Activated T-helper 1 cell treated with Interleukin-2 at 50 U/mL for 16 hours (primary cell): ENCODE measurements at places on chromosomes 11 and 22.

GRCh38 chr11:64103277-64103985 is 62.5 kb downstream of the MACROD1 start:
- DNase-seq: no peak

GRCh38 chr11:65634440-65634839 is 3.5 kb upstream of the SIPA1 start:
- DNase-seq: no peak

DNA sequence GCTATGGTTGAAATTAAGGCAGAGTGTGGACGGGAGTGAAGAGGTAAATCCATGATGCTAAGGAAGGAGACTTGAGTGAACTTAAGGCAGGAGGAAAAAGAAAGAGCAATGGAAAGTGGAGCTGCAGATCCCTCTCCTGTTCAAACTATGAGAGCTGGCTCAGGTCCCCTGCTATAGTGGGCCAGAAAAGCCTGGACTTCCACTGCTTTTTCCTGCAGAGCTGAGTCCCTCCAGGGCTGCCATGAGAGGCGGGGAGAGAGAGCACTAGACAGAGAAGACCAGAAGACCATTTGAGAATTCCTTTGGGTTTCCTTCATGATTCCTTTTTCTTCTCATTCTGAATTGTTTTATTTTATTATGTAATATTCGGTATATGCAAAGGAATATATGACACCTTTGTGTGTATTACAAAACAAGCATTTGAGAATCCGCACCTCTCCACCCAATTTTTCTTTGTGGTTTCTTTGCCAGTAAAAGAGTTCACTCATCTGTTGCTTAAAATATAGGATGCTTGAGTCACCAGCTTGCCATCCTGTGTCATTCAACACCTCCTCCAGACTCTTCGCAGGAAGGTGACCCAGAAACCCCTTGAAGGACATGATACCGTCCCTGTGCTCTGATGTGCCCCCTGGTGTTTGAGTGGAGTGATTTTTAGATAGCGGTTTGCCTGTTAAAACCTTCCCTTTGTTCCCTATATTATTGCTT is 24.4 kb downstream of the SREBF2 start:
- DNase-seq: peak; percentile 35

DNA sequence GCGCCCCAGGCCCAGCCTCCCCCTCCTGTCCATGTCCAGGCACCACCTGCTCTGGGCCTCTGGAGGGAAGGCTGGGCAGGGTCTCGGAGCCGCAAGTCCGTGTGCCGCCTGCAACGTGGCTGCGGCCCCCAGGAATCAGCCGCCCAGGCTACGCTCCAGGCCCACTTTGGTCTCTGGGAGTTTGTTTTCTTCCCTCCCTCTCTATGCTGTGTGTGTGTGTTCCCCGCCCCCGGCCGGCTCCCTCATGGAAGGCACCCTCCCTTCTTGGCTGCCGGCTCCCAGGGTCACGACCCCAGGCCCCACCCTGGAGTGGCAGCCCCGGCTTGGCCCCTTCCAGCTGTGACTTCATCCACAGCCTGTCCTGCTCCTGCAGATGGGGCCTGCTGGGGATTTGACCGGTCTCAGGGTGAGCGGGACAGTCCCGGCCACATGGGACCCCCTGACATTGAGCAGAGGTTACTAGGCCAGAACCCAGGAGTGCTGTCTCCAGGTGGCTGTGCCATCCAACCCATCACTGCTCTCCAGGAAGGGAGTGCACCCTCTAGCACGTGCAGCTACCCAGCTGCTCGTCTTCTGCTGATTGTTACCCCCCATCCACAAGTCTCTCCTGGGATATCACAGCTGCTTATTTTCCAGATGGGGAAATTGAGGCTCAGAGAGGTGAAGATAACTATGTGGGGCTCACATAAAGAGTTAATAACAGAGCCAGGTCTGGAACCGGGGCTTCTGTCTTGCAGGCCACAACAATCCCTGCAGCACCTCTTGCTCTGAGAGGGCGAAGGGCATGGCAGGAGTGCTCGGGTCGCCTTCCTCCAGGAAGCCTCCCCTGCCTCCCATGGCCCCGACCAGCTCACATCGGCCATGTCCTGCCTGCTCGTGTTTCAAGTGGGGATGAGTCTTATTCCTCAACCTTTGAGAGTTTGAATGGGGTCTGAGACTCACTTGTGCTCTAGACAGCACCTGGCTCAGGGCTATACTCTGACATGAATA is 2.8 kb upstream of the LIF start:
- no peak for DNase-seq

GRCh38 chr11:64553554-64554201 is 37.3 kb upstream of the SLC22A12 start:
- DNase-seq: peak; percentile 19

GRCh38 chr22:43428005-43428485 is 16.2 kb downstream of the MPPED1 start:
- DNase-seq: no peak

DNA sequence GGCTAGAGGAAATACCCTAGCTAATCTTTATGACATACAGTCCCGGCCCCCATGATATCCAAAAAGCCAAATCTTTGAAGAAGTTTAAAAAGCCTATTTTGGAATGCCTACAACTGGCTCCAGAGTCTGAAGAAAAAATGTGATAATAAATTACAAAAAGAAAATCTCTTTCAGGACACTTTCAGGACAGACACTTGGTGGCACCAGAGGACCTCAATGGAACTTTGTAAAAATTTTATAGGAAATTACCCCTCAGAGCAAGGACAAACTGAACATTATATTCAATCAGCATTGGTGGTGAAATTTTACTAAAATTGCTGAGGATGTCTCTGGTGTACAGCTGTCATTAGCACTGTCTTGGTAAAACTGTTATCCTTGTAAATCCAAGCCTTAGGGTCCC is 81.0 kb downstream of the CCDC73 start:
- no peak for DNase-seq

GRCh38 chr11:107770551-107770951 is 58.7 kb upstream of the SLN start:
- no peak for DNase-seq

- no peak for DNase-seq
Measured at GRCh38 chr22:30436196-30436595, 10.6 kb downstream of the MTFP1 start.

- no peak for DNase-seq
Measured at GRCh38 chr11:119512369-119512768, 89.4 kb upstream of the THY1 start.

DNA sequence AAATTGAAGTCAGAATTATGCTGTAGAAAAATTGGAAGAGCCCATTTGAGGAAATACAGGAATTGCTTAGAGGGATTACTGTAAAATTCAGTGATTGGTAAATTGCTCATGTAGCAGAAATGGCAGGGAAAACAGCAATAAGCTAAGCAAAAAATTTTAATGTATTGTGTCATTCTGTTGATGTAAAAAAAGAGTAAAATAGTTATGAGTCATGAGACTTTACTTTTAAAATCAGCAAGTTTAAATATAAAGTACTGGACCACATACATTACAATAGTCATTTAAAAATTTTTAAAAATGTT is 10.4 kb downstream of the PDHX start:
- DNase-seq: no peak

DNA sequence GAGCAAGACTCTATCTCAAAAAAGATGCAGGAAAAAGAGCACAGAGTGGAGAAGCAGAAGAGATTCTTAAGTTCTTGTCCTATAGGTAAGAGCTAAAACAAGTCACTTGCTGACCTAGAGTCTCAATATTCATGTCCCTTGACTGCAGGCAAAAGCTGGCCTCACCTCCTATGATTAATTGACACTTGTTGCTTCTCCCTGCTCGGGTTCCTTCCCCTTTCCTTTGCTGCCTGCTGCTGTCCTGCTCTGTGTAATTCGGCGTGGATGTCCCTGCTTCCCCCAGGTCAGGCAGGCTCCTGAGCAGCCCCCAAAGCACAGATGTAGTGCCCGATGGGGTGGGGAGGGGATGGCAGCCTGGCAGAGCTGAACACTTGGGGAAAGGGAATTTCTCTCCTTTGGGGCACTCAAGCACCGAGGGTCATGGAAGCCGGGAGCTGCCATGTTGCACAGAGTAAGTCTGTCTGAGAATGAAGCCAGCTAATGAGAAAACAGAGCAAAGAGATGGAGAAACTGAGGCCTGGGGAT is 60.8 kb upstream of the NUP50 start:
- no peak for DNase-seq

DNA sequence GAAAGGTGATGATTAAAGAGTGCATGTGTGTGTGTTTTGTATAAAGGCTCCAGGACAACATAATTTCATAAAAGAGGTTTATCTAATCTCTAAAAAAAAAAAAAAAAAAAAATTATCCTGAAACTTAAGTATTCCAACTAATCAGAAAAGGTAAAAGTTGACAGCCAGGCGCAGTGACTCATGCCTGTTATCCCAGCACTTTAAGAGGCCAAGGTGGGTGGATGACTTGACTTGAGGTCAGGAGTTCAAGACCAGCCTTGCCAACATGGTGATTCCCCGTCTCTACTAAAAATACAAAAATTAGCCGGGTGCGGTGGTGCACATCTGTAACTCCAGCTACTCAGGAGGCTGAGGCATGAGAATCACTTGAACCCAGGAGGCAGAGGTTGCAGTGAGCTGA is 632.7 kb upstream of the CHORDC1 start:
- DNase-seq: no peak

GRCh38 chr11:6620636-6621035 is 1.4 kb upstream of the TPP1 start:
- DNase-seq: no peak

GRCh38 chr22:43996170-43996980 is 27.7 kb upstream of the PARVB start:
- peak; percentile 61 for DNase-seq

GRCh38 chr11:100543386-100543785 is 143.7 kb upstream of the ARHGAP42 start:
- DNase-seq: no peak

DNA sequence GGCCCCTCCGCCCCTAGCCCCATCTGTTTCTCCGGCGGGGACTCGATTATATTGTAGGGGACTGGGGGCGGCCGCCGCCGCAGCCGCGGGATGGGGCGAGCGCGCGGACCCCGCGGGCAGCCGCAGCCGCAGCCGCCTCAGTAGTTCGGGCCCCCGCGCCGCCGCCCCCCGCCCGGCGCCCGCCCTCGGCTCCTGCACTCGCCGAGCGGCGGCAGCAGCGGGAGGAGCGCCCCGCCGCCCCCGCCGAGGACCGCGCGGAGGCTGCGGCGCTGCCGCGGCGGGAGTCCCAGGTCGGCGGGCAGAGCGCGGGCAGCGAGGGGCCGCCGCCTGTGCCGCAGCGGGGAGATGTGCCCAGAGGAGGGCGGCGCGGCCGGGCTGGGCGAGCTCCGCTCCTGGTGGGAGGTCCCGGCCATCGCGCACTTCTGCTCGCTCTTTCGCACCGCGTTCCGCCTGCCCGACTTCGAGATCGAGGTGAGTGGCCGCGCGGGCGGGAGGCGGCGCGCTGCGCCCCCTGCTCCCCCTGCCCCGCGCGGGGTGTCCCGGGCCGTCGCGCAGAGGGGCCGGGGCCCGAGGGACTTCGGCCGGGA is at the start of gene CECR2:
CECR2 (plus strand) TSS at position 22 of the 587 bp plus-strand sequence; CDS start at position 346, 324 bp downstream.
- DNase-seq: no peak

DNA sequence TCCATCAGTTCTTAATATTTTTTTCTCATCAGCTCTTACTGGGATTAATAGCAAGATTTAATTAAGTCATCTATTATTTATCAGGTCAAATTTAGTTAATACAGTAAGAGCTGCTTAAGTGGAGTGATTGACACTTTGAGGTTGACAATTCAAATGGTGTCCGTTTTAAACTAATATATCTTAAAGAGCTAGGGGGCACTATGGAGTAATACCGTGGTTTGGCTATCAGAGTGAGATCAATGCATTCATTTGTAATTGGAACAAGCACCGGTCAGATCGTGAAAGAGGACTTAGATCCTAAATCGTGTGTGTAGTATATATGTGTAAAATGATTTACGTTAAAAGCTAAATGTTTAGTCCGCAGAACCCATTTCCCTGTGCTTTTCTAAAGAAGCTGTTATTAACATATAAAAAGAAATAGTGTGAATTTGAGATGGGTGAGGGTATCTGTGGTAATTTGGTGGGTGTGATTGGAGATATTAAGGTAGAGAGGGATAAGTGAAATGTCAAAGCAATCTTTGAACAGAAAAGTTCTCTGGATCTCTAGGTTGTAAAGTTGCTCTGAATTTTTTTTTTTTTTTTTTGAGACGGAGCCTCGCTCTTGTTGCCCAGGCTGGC is 2.3 kb downstream of the SIK2 start:
- no peak for DNase-seq

DNA sequence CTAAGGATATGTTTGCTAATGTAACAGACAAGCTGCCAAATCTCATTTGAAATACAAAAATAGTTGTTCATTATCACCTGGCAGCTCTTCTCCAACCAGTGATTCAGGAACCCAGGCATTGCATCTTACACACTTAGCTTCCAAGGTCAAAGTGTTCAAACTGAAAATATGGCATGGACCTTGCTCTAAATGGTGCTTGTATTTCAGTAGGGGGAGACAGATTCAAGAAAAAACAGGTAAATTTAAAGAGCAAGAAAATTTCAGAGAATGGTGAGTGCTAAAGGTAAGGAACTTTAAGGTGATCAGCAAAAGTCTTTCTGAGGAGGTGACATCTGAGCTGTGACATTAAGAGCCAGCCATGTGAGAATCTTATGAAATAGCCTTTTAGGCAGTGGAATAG is 82.8 kb upstream of the E2F8 start:
- DNase-seq: no peak

DNA sequence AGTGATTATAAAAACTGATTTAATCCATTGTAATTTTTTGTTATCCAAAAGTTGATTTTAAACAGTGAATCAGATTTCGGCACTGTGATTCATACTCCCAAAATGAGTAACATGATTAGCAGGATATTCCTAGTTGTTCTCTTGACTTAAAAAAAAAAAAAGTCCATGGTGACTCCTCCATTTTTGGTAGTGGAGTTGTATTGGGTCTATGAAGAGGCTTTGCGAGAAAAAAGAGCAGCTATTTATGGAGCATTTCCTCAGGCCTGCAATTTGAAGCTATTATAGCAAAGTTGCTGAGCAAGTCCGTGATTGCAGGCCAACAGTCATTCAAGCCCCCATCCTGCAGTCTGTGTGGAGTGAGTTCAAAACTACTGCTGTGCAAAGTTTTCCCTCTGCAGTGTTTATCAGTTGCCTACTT is 28.8 kb downstream of the YAP1 start:
- no peak for DNase-seq
